RPMI7951 (cell line): ENCODE measurements at places on chromosomes 4 and X. TPM values are rescaled to one million over a fixed set of nuclear protein-coding genes. Genes with fewer than 3 reads are reported as not detected.

GRCh38 chr4:102139932-102140331 lies 205.3 kb downstream of the SLC39A8 start:
- no peak for DNase-seq

GRCh38 chrX:154829926-154830442 lies 4.5 kb downstream of the SMIM9 start:
- DNase-seq: no peak

GRCh38 chr4:115501656-115502055 lies 388.2 kb upstream of the NDST4 start:
- DNase-seq: no peak

DNA sequence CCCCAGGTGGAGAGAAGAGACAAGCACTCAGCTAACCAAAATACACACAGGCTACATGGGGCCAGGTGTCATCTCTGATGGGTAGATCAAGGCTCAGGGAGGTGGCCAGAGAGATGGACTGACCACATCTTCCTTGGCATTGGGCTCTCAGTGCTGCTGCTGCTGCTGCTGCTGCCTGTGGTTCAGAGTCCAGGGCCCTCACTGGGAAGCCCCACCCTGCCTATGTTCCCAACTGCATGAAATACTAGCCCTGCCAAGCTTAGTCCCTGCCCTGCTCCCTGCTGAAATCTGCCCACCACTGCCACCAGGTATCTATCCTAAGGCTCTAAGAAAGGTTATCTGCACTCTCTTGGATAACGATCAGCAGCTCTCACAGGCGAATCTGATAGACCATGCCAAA lies 118.7 kb downstream of the EFHC2 start:
- no peak for DNase-seq

- no peak for DNase-seq
Observed at GRCh38 chr4:172147687-172148086, 334.5 kb downstream of the GALNTL6 start.

DNA sequence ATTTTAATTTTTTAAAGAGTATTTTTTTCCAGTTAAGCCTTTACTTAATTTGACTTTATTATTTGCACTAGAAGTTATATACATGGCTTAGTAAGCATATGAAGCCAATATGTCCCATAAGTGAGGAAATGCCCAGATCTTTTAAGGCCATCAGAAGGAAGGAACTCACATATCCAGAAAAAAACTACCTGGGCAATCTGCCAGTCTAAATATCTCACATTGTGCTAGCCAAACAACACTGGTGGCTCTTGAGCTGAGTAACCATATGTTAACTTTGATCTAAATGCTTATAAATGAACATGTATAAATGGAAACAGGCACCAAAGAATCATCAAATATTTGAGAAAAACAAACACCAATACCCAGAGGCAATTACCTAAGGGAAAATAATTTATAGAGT lies 138.6 kb upstream of the APOOL start:
- no peak for DNase-seq

DNA sequence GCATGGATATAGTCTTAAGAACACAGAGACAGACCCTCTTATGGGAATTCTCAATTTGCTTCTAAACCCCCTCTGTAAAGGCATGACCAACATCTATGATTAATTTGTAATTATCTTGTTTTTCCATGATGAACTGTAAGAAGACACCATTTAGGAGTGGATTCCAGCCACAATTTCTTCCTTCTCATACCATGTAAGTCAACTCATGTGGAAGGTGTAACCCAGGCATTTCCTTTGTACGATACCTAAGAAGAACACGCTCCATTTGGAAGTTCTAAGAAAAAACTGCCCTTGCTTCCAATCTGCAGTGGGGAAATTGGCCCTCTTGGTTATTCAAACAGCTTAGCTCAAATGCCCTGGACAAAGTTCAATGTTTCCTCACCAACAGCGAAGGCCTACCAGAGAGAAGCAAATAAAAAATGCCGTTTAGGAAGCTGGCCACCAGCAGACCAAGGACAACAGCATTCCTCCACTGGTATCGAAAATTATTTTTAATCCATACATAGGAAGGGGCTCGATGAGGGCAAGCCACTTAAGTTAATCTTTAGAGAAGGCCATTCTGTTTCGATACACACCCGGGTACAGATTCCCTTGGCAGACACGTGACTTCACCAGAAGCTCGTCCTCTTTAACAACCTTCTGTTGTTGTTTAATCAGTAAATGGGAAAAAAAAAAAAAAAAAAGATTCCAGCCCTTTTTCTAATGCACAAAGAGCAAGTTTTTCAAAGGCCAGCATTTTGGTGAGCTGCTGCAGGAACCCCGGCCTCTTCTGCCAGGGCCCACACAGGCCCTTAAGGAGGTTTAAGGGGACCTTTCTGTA lies 2.6 kb downstream of the DHRSX start:
- DNase-seq: no peak

GRCh38 chr4:79852305-79852730 lies 220.7 kb downstream of the ANTXR2 start:
- DNase-seq: peak; percentile 28

GRCh38 chrX:36534900-36535299 lies 473.3 kb upstream of the FAM47C start:
- no peak for DNase-seq

DNA sequence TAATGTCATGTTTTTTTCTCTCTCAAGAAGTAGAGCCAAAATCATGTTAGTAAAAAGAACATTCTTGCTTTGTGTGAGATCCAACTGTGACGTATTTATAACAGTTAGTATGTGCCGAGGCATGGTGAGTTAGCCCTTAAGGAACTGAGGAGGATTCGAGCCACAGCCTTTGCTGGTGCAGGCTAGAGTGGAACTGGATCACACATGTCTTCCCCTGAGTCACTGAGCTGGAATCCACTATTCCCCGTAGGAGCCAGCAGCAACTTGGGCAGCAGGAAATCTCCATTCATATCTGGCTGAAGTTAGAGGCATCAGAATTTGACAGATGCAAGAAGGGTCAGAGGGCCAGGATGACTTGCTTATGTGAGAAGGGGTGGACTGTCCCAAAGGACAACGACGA lies 144.6 kb upstream of the KIT start:
- DNase-seq: peak; percentile 70

DNA sequence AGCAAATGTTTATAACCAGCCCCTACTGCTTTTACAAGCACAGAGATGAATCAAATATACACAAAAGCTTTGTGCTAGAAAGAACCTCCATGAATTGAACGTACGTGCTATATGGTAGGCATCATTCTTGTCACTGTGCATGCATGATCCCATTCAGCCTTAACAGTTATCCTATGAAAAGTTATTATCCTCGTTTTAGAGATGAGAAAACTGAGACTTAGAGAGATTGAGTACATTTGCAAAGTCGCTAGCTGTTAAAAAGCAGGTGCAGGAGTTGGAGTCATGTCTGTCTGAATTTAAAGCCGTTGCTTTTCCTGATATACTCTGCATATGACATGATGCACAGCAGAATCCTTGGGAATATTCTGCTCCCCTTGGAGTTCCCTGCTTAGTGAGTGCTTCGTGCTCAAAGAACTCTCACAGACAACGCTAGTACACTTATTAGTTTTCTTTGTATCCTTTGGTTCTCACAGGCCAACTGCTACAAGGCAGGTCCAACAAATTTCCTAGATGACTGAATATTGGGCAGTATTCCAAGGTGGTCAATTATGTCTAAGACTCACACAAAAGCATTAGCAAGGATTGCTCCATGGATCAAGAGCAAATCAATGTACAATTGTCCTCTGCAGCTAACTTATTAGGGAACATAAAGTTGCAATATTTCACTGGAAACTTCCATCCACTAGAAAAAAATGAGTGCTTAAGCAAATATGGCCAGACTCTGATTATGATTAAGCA lies 42.8 kb upstream of the TRIM2 start:
- DNase-seq: peak; percentile 17

DNA sequence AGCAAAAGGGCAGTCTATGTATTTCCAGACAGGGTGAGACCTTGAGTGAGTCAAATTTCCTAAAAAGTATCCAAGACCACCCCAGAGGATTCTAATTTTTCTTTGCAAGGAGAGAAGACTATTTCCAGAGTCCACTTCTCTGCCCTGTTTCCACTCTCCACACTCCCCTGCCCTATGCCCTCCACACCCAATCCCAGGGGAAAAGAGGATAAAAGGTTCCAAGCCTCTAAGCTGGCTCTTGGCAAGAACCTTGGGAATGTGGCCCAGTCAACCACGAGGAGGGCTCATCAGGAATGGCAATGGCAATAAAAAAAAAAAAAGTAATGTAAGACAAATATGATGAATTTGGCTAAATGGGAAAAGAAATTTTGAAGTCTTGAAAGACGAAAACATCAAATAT lies 65.9 kb downstream of the SRPX start:
- no peak for DNase-seq

- no peak for DNase-seq
Observed at GRCh38 chr4:41632481-41633073, 94.6 kb downstream of the LIMCH1 start.

- DNase-seq: no peak
Observed at GRCh38 chr4:145298885-145299284, 118.5 kb upstream of the OTUD4 start.

DNA sequence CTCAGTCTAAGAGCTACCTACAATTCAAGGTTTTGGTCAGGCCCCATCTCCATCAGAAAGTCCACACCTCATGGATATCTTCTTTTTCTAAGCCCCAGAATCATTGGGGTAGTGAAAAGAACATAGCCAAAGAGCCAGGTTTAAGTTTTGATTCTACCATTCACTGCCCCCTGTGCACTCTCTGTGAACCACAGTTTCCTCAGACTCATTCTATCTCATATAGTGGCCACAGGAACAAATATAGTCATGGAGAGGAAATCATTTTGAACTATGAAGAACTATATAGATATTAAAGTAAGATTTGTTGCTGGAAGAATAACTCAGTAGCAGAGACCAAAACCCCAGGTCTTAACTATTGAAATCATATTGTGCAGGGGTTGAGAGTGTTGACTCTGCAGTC lies 3.3 kb downstream of the SYTL5 start:
- no peak for DNase-seq

GRCh38 chr4:32991663-32992062 lies 2271.5 kb downstream of the PCDH7 start:
- no peak for DNase-seq

DNA sequence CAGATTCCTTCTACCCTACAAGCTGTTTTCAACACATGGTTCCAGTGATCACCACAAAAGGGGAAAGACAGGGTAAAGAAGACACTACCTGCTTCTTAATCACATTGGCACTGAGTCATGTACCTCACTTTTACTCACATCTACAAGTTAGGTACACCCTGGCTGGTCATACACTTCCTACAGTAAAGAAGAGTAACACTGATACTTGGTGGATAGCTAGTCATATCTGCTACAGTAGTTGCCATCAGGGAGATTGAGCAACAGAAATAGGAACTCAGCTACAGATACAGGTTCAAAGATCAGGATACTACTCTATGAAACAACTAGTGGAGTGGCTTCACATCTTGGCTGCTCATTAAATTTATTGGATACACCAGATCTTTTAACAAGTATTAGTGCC lies 105.4 kb upstream of the DIAPH2 start:
- no peak for DNase-seq

DNA sequence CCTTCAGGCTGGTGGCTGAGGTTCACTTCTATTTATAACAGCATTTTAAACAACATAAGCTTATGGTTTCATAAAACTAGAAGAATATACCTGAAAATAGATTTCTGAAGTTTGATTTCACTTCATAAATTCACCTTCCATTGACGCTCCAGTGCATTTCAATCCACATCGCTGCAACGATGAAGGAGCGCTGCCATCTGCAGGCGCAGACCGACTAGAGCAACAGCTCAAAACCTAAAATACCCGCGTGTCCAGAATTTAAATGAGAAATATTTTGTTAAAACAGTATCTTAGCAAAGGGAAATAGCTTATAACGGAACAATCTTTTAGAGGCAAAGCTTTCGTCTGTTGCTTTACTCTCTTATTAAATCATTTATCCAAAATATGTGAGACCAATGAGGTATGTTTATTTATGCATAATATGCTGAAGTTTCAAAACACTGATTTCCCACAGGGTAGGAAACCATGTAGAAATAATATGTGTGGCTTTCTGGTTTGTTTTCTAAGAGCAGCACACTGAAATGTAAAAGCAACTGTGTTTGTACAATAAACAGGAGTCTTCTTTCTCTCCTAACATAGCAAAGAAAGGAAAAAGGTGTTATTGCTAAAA lies 816.4 kb upstream of the FRG1 start:
- DNase-seq: peak; percentile 22

DNA sequence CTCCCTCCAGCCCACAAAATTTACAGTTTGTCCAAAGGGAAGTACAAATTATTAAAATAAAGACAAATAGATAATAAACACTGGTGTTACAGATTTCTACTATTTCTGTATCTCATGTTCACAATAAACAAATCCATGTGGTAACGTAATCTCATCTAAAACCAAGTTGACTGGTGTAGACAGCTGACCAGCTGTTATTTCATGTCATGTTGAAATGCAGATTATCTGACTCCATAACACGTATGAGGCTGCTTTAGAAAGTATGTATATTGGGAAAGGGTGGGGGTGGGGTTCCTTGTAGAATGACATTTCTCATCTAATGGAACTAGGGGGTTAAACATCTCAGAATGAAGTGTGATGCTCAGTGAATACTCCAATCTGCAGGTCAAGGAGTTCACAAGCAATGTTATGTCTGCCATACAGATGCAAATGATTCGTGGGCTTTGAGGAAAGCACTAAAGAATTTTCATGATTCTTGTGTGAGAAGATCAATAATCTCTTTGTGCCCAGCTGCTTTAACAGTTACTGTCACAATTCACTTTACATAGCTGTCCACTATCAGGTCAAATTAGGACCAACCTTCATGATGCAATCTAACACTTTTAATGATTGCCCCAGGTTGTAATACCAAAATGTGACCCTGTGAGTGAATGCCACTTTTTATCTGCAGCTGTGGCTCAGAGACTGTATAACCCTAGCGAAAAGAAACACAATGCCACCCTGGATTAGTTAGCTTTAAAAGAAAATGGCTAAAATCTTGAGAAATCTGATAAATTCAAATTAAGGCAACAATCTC lies 114.0 kb downstream of the ENOX2 start:
- no peak for DNase-seq

- DNase-seq: no peak
Observed at GRCh38 chr4:90113881-90114457, 13.2 kb upstream of the CCSER1 start.

DNA sequence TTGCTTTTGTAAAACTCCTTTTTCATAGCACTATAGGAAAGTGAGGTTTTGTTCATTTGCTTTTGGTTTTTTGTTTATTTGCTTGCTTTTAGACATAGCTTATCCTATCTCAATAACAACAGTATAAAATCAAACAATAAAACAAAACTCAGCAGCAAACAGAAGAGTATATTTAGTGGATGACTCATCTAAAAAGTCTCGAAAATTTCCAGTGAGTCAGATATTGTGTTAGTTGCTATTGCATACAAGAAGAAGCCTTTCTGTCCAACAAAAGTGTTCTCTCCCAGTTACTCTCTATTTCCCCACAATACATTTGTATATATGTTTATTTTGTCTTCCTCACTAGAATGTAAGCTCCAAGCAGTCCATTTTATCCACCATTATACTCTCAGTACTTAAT lies 36.0 kb upstream of the NPNT start:
- peak; percentile 58 for DNase-seq

The TCEAL7 gene
- not detected in 2 replicates for total RNA-seq

The NMU gene
- 5.5 and 7.3 TPM in 2 replicates for total RNA-seq

The RTL5 gene
- 0.78 and 1.2 TPM in 2 replicates for total RNA-seq

The ERCC6L gene
- 23.3 and 27.4 TPM in 2 replicates for total RNA-seq

The ARMCX4 gene
- 1.5 and 3.6 TPM in 2 replicates for total RNA-seq

The OTC gene
- total RNA-seq: not detected in 2 replicates

The HPGDS gene
- total RNA-seq: not detected in 2 replicates

The IL9R gene
- 0.10 and 0.12 TPM in 2 replicates for total RNA-seq
